ENCODE measurements at places on chromosomes 16 and 17. TPM values are rescaled to one million over a fixed set of nuclear protein-coding genes. Genes with fewer than 3 reads are reported as not detected.

OR1F1 gene
- not detected for total RNA-seq

ANKRD40CL gene
- total RNA-seq = not detected

EME1 gene
- 3.0 TPM for total RNA-seq

PPP1R1B gene
- total RNA-seq = 6.1 TPM

ZSCAN10 gene
- total RNA-seq = 0.12 TPM

CCDC144A gene
- 0.29 TPM for total RNA-seq

OSGIN1 gene
- 0.82 TPM for total RNA-seq
